CD14-positive monocyte (primary cell): ENCODE measurements at places on chromosomes 3 and 15.

- DNase-seq, result no peak
- no peaks in the 10 kb centered on the region for H3K36me3 ChIP-seq
- no peaks in the 10 kb centered on the region for H3K27me3 ChIP-seq
- H3K4me1 ChIP-seq, result no peaks in the 10 kb centered on the region
Observed at GRCh38 chr15:101535170-101535902, 45.8 kb upstream of the PCSK6 start.

DNA sequence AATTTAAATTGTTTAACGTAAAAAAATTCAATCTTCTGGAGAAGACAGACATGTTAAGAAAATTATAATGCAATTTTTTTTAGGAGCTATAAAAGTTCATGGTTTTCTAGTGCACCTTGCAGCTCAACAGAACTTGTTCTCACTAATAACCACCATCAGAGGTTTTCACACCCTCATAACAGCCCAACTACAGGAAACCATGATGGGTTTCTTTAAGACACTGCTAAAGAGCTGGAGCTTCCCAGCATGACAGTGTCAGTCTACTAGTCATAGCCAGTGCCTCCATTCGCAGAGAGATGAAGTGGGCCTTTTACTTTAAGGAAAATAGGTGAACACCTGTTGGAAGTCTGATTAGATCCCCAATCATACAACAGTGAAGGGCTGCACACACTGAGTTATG, 224.1 kb upstream of the TRIM42 start:
- DNase-seq, result no peak
- no peaks in the 10 kb centered on the region for H3K4me1 ChIP-seq
- H3K4me3 ChIP-seq, result no peak overlapping the region

- no peak for DNase-seq
- no peak overlapping the region for H3K4me3 ChIP-seq
- no peaks in the 10 kb centered on the region for H3K27me3 ChIP-seq
- no peak overlapping the region for H3K27ac ChIP-seq
- no peaks in the 10 kb centered on the region for H3K4me1 ChIP-seq
Observed at GRCh38 chr3:127478922-127479321, 111.6 kb downstream of the TPRA1 start.

GRCh38 chr15:78302579-78303312, 3.3 kb upstream of the SKIC8 start:
- H3K4me3 ChIP-seq, result no peak overlapping the region
- peak; percentile 57 for DNase-seq
- H3K4me1 ChIP-seq, result peaks cover 69% of the 10 kb centered on the region
- no peak overlapping the region for H3K27ac ChIP-seq
